ENCODE measurements at places on chromosomes 3 and 15.
A peak's percentile ranks its signal among the peaks of the same experiment; 100 is the strongest.

DNA sequence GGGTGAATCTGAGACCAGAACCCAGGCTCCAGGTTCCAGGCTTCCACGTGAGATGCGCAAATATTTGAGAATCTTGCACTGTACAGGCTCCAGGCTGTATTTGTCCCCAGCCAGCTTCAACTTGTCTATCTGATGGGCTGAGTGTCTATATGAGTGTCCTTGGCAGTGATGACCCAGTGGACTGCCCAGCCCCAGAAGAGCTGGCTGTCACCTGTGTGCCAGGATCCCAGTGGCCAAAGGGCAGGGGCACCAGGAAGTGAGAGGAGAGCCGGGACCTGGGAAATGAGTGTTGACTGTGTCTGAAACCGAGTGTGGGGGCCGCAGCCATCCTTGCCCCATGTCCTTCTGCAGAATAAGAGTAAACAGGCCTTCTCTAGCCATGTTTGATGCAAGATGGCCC is 10.4 kb downstream of the FAH start:
- DNase-seq = no peak

- peak; percentile 52 for DNase-seq
Measured at GRCh38 chr15:39287322-39288195, 293.3 kb upstream of the THBS1 start.

DNA sequence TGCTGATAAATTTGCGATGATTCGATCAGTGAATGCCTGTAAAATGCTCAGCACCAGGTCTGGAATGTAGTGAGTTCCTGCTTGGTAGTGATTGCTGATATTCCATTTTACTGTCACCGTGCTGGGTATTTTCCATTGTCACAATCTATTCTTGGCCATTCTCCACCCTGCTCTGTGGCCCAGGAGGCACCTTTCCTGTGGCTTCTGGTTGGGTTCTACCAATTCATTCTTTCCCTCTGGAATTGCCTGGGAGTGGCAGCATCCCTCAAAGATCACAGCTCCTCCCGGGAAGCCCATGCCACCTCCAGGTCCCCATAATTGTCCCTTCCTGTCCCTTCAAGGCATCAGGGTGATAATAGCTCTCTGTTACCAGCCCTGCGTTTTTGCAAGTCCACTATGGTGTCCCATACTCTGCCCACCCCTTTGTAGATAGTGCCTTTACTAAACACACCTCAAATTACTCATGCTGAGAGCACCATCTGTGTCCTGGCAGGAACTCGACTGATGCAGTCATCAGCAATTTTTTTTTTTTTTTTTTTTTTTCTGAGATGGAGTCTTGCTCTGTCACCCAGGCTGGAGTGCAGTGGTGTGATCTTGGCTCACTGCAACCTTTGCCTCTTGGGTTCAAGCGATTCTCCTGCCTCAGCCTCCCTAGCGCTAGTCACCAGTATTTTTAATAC is 177.8 kb upstream of the PROK2 start:
- DNase-seq = peak; percentile 49

GRCh38 chr3:179076243-179077027 is 4.8 kb upstream of the ZMAT3 start:
- DNase-seq = no peak

DNA sequence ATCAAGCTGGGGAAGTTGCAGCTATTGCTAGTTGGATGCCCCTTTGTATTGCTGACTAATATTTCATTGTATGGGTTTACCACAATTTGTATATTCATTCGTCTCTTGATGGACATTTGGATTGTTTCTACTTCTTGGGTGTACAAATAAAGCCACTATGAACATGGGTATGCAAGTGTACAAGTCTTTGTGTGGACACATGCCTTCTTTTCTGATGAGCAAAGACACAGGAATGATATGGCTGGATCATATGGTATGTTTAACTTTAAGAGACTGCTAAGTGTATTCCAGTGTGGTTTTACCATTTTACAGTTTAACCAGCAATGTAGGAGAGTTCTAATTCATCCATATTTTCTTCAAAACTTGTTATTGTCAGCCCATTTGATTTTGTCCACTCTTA is 32.2 kb downstream of the NECTIN3 start:
- no peak for DNase-seq

DNA sequence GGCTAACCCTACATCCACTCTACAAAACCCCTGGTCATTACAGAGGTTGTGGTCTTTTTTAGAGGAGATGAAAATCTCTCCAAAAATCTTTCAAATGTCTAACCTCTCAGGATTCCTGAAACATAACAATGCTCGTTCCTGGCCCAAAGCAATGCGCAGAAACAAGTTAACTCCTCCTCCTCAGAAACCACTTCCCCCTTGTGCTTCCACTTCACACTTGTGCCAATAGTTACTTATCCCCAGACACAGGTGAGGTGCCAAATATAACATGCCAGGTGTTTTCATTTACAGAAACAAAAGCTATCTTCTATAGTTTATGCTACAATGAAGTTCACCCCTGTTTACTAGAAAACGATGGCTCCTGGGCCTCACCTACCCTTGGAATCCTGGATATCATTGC is 6.2 kb downstream of the NDUFAF1 start:
- no peak for DNase-seq

GRCh38 chr3:37217098-37217849 is 42.9 kb upstream of the LRRFIP2 start:
- no peak for DNase-seq

DNA sequence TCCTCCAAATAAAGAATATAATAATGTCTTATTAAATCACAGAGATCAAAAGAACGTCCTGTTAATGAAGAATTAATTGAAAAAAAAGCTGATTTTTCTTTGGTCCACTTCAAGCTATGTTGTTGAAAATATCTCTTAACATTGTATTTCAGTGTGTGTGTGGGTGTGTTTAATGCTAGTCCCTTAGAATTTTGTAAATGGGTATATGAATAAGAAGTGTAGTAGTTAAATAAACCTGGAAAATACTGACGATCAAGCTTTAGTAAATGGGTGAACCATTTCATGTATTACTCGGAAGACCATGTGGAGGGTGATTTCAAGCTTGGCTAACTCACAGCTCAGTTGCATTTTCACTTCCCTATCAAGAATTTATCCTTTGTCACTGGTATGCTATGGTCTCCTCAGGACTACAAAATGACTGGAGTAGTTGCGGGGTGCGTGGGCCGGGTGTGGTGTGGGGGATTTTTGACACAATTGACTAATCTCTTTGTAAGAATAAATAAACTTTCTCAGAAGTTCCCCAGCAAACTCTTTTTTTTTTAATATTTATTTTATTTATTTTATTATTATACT is 586.4 kb downstream of the GRM7 start:
- DNase-seq = no peak

DNA sequence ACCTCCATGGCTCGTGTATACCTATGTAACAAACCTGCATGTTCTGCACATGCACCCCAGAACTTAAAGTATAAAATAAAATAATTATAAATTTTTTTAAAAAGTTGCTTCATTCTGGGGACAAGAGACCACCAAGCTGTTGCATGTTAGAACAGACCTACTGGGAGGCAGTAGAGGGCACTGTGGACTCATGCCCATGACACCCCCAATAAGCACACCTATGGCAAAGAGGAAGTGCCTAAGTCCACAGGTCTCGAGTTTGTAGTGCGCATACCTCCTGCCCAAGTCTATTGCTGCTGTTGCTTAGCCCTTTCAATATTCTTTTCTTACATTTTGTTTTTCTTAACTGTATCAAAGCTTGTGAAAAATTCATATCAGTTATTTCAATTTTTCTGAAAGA is 267.9 kb upstream of the THBS1 start:
- DNase-seq = no peak

GRCh38 chr3:129317848-129318247 is 39.2 kb downstream of the HMCES start:
- no peak for DNase-seq

GRCh38 chr3:126128504-126129397 is 44.8 kb upstream of the SLC41A3 start:
- DNase-seq = no peak

GRCh38 chr15:81398910-81399551 is 25.0 kb upstream of the TMC3 start:
- DNase-seq = no peak

- no peak for DNase-seq
Measured at GRCh38 chr3:28504976-28505375, 156.4 kb upstream of the AZI2 start.

GRCh38 chr15:41205315-41205714 is 25.2 kb downstream of the EXD1 start:
- no peak for DNase-seq

- no peak for DNase-seq
Measured at GRCh38 chr3:5264896-5265770, 77.6 kb downstream of the EDEM1 start.

DNA sequence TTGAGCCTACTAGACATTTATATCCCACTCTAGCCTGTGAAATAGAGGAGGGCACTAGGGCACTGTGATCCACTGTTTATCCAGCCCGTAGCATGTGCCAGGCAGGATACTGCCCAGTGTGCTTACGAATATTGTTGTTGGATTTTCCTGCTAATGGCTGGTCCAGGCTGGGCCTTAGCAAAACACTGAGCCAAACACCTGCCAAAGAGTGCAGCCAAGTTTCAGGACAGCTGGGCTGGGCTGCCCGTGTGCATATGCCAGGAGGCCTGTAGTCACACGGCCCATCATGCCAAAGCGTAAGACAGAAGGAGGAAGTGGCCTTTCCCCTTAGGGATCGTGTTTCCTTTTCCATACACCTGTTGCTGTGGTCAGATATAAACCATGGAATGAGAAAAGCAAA is 54.5 kb upstream of the ABHD10 start:
- no peak for DNase-seq

- DNase-seq = no peak
Measured at GRCh38 chr3:181555681-181556080, 156.0 kb upstream of the SOX2 start.

DNA sequence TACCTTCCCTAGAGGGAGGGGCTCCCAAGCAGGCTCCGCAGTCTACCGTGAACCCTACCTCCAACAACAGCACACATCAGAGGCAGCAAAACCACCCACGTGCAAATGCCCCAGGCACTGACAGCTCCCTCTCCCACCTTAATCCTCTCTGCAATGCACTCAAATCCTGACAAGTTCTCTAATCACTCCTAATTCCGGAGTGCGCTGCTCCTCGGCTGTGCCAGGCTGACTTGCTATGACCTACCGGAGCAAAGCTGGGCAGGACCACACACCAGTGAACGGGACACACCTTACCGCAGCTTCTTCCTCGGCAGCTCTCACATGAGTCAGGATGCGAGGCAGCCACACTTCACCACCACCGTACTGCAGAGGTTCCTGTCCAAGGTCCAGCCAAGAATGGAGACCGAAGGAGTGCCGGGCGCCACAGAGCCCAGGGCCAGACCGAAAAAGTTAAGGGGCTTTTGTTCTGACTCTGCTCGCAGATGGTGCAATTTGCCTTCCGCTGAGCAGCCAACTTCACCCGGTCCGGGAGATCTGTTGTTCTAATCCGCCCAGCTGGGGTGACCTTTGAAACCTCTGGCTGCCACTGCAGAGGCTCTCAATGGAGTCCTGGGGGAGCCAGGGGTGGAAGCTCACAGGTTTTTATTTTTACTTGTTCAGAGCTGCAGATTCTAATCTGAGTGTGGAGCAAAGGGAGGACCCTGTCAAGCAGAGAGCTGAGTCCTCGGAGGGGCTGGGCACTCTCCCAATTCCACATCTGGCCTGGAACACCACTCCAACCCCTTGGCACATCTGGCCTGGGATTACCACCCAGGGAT is 84.4 kb downstream of the MYLK start:
- DNase-seq = peak; percentile 58

DNA sequence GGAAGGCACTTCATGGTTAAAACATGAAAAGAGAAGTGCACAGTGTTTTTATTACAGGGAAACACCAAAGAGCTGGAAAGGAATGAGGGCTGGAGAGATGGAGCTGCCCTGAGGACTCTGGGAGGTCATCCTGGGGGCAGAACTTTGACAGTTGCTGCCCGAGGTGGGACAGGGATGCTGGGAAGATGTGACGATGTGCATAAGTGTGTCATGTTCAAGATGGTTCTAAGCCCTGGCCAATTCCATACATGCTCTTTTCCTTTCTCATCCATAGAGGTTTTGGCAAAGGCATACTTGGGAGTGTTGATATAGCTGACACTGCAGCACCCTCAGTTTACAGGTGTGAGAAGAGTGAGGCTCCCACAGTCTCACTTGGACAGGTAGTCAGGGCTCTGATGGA is 23.8 kb downstream of the LPP start:
- no peak for DNase-seq

GRCh38 chr3:93988764-93989163 is 8.8 kb downstream of the ARL13B start:
- DNase-seq = no peak

GRCh38 chr15:80503319-80503952 is 99.3 kb downstream of the ARNT2 start:
- no peak for DNase-seq

GRCh38 chr3:194687638-194688199 is 2.0 kb downstream of the FAM43A start:
- no peak for DNase-seq

- no peak for DNase-seq
Measured at GRCh38 chr3:131772269-131773026, 262.4 kb downstream of the CPNE4 start.

GRCh38 chr15:95588056-95588455 is 742.4 kb upstream of the NR2F2 start:
- DNase-seq = no peak

DNA sequence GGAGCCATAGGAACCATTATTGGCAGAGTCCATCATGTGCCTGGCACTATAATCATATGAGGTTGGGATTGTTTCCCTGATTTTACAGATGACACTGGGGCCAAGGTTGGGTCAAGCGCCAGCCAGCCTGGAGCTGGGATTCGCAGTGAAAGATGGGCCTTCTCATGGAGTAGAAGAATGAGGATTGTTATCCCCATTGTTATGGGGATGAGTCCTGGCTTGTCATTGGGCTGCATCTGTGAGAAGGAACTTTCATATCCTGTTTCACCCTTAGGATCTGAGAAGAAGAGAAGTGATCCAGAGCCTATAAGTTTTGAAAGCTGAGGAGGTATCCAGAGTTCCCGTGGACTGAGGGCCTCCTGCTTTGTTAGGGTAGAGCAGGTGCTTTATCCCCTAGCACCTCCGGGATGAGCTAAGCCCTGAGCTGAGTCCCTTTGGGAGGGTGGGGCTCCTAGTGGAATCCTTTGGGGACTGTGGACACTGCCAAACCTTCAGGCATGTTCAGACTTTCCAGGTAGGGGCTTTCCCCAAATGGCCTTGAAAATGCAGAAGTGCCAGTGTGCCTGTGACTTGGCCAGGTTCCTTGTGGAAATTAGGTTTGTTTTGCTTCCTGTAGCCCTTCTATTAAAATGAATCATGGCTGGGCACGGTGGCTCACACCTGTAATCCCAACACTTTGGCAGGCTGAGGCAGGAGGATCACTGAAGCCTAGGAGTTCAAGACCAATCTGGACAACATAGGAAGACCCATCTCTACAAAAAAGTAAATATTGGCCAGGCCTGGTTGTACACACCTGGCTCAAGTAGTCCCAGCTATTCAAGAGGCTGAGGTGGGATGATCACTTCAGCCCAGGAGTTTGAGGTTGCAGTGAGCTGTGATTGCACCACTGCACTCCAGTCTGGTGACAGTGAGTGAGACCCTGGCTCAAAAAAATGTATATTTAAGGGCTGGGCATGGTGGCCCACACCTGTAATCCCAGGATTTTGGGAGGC is 30.2 kb upstream of the BSN start:
- DNase-seq = no peak

GRCh38 chr3:141392897-141393734 is 24.8 kb downstream of the ZBTB38 start:
- DNase-seq = no peak

Data from urothelium cell line (cell line).